ENCODE measurements at places on chromosomes 11 and 22. TPM values are rescaled to one million over a fixed set of nuclear protein-coding genes. Genes with fewer than 3 reads are reported as not detected.

DNA sequence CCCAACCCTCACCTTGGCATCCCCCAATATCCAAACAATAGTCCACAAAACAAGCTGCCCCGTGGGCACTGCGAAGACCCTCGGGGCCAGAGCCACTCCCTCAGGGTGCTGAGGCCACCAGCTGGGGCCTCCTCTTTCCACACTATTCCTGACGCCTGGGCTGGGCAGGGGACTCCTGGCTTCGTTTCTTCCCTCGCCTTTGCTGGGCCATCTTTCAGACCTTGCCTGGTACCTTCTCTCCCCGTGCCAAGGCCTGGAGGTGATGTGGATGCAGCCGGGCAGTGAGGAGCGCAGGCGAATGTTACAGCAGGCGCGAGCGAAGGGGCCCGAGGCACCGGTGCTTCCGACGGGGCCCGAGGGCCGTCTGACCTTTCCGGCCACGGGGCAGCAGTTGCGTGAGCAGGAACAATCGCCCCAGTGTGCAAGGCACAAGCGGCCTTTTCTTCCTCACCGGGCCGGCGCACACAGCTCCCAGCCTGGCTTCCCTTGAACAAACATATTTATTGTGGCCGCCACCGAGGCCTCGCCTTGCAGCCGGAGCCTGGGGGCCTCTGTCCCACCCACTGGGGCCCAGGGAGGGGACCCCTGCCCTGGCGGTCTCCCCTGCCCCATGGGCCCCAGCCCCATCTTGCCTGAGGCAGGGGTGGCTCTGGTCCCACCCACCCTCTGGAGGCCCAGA, 32.6 kb upstream of the KCNQ1OT1 start:
- no peak for DNase-seq

DNA sequence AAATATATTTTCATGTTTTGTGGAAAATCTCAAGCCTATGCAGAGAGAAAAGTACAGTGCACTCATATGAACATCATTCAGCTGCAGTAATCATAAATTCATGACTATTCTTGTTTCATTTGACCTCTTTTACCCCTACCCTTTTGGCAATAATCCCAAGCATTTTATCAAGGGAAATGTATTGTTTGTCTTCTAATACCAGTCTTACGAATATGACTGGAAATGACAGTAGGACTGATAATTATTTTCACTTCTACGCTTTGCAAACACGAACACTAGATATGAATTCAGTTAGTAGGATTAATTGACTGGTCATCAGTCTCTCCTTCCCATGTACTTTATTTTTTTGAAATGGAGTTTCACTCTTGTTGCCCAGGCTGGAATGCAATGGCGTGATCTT, 90.3 kb downstream of the MTMR3 start:
- DNase-seq = no peak

The SYT13 gene
- not detected for total RNA-seq

GRCh38 chr22:36199001-36199551, 2.5 kb downstream of the APOL4 start:
- DNase-seq = no peak

The EFCAB6 gene
- total RNA-seq = 0.50 TPM

- no peak for DNase-seq
Measured at GRCh38 chr11:83543706-83544439, 257.7 kb upstream of the CCDC90B start.

DNA sequence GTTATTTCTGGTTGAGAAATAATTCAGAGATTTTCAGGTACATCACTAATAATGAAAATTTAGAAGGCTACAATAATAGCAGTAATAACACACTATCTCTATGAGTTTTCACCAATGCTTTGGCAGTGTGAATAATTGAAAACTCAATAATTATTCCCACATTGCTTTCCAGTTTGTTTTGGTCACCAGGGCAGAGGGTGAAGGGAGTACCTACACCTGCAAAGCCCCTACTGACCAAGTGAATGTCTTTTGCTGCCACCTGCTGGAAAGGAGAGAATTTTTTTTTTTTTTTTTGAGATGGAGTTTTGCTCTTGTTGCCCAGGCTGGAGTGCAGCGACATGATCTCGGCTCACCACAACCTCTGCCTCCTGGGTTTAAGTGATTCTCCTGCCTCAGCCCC, 3.2 kb downstream of the NELL1 start:
- DNase-seq = no peak

DNA sequence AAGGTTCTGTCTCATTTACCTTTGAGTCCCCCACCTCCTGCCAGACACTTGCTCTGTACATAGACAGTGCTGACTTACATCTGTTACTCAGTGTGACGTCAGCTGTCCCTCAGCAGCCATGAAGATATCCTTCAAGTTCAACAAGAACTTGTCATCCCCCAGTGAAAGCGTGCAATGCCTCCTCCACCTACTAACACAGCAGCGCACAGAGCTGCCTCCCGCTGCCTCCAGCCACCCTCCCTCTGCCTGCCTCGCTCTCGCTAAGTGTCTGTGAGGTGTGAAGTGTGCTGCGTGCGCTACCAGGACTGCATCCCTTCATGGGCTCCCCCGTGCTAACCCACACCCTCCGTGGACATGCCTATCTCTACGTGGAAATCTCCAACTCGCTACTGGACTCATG, 621.4 kb downstream of the BRD1 start:
- peak; percentile 22 for DNase-seq

GRCh38 chr11:47188259-47188658, 2.0 kb upstream of the PACSIN3 start:
- no peak for DNase-seq

GRCh38 chr11:210122-210802, 2.8 kb downstream of the RIC8A start:
- DNase-seq = peak; percentile 80

GRCh38 chr22:48906216-48906835, 921.3 kb downstream of the BRD1 start:
- DNase-seq = peak; percentile 20

DNA sequence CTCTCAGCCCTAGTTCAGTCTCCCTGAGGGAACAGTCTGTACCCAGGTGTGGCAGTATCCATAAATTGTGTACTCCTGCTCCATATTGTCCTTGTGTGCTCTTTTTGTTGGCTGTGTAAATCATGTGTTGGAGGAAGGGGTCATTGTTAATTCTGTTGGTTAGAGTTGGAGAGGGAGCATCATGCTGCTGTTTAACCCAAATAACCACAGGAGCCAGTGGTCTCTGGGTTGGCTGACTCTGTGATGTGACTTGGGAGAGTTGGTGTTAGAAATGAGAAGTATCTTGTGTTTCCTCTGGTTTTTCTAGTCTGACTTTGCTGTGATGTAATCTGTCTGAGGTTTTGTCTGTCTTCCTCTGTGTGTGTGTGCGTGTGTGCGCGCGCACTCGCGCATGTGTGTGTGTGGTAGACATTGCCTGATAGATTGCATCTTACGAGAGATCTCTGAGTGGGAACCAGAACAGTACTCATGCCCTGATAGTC, 30.5 kb downstream of the CTNND1 start:
- no peak for DNase-seq

DNA sequence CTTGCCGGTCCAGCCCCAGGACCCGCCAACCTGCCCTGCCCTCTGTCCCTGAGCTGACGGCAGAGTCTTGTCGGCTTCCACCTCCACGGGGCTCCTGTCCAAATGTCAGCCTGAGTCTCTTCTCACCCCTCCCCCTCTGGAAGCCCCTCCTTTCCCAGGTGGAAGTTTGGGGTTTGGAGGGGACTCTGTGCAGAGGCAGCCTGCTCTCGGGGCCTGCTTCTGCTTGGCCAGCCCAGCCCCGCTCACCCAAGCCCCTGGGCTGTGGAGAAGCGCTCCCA, 31.0 kb downstream of the CTTN start:
- no peak for DNase-seq

DNA sequence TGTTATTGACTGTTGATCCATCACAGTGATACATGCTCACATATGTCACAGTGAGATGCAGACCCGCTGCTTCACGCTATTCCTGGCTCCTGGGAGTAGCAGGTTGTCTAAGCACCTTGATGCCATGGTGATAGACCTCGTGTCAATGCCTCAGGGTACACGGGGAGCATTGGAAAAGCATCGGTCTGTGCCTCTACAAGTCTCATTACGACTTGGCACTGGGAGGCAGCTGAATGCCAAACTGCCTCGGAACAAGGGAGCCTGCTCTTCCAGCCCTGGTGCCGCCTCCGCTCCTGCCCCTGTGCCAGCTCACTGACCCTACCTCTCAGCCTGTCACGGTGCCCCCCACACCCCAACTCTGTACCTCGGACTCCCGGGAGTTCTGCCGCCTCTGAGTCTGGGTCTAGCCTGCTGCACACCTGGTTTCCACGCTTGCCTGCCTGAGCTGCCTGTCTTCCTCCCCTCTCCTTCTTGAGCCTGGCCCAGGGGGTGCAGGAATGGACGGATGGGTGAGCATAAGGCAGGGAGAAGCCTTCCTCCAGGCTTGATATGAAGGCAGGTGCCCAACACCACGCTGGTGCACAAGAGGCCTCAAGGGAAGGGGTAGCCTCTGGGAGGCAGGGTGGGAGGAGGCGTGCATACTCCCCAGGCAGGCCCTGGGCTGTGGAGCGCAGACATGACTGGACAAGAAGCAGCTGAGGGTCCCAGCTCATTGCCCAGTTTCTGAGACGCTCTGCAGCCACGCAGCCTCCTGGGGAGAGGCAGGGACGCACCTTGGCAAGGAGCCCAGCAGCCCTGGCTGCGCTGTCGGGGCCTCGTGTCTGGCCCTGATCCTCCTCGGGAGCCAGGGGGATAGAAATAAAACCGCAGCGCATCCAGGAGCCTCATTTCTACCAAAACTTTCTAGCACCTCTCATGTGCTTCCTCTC, 1.8 kb upstream of the NFAM1 start:
- no peak for DNase-seq

DNA sequence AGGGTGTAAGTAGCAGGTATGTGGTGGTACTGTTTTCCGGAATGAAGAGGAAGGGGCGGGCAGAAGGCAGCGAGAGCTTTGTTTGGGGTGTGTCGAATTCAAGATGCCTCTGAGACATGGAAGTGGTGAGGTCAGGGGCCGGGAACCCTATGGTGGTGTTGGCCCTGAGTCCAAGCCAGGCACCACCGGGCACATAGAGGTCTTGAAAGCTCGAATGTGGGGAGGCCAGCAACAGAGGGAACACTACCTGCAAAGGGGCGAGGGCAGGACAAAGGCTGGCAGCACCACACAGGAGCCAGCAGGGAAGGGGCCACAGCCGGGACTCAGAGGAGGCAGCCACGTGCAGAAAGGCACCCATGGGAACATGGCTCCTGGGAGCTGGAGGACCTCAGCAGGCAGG, 57.8 kb downstream of the CDKN1C start:
- no peak for DNase-seq

The GAS2 gene
- 1.8 TPM for total RNA-seq

- no peak for DNase-seq
Measured at GRCh38 chr11:116837231-116838091, at the start of gene APOA1. Gene APOA1 (minus strand): TSS chr11:116837622. CDS start chr11:116837387, 235 bp downstream.

Data from SJSA1 (cell line).